Left cardiac atrium (tissue), 4 donors: ENCODE measurements at places on chromosomes 13 and 19.

GRCh38 chr13:41813426-41813825, 147.5 kb downstream of the VWA8 start:
- DNase-seq: no peak

GRCh38 chr13:112328936-112329335, 47.2 kb upstream of the SPACA7 start:
- no peak for DNase-seq

- DNase-seq: no peak
Observed at GRCh38 chr13:51704399-51705313, 99.3 kb downstream of the DHRS12 start.

GRCh38 chr19:45099467-45100191, 6.7 kb downstream of the PPP1R37 start:
- DNase-seq: peak; percentile 50

- DNase-seq: no peak
Observed at GRCh38 chr13:106348075-106348840, 187.2 kb downstream of the EFNB2 start.

GRCh38 chr13:73215823-73216222, 157.0 kb downstream of the KLF5 start:
- no peak for DNase-seq

DNA sequence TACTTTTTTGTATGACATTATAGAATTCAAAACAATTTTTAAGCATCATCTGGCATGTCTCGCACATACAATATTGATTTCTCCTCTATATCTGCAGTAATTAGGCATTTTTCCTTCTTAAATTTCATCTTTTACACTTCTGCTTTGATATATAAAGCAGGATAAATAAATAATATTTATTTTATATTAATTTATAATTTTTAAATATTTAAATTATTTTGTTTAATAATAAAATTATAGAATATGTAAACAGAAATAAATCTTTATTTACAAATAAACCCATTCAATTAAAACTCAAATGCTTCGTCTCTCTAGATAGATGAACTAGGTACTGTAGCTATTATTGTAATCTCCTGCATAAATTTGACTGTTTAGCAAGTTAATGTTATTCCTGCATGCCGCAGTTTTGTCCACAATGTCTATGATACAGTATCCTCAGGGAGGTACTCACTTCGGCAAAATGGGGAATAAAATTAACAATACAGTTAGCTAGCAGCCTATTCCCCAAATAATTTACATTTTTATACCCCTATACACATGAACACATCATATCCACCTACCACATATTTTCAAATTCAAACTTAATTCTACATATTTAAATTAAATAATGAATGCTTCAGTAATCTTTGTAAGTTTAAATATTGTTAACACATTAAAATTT, 473.6 kb upstream of the SLC10A2 start:
- no peak for DNase-seq

DNA sequence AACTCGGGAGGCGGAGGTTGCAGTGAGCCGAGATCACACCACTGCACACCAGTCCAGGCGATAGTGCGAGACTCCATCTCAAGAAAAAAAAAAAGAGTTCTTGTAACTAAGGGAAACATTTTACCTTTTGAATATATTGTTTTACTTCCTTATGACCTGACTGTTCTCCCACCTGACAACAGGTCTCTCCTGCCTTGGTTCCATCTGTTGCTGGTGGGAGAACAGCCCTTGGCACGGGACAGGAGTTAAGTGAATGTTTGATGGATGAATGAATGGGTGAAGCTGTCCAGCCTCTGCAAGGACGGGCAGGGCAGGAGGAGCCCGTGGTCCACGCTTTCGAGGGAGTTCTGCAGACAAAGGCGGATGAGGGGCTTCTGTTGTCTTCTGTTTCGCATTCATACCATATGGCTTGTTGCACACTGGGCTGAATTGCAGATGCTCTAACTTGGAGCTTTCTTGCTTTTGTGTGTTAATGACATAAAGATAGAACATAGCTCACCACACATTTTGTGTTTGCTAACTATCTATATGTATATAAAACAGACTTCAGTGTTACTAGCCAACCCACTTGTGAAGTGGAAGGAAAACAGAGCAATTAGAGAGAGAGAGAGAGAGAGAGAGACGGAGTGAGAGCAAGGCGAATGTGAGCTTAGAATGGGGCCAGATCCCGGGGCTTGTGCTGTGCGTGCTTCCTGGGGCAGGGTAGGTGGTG, 16.2 kb upstream of the CCNE1 start:
- DNase-seq: no peak

DNA sequence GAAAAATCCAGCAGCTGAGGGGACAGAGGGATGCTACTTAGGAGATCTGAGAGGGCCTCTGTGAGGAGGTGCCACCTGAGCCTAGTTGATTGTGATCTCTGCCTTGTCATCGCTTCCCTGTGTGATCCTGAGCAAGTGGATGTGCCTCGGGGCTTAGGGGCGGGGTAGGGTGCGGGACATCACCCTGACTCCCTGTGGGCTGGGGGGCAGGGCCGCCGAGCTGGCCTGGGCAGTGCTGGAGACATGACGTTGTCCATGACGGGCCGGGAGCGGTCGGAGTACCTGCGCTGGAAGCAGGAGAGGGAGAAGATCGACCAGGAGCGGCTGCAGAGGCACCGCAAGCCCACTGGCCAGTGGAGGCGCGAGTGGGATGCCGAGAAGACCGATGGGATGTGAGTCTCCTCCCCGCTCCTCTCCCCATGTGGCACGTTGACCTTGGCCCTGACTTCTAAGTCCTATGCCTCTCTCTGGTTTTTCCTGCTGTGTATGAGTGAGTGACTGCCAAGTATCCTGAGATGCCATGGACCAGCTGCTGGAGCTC, 8.2 kb upstream of the INAFM1 start:
- no peak for DNase-seq

- DNase-seq: no peak
Observed at GRCh38 chr19:20318616-20319015, 151.6 kb downstream of the ZNF486 start.
